ENCODE measurements at places on chromosomes 7 and 10. TPM values are rescaled to one million over a fixed set of nuclear protein-coding genes. Genes with fewer than 3 reads are reported as not detected.

Gene SMKR1
- total RNA-seq: 2.5 TPM

Gene LIPJ
- total RNA-seq: not detected

Gene BTBD16
- total RNA-seq: not detected

Gene C10orf105
- 0.12 TPM for total RNA-seq

Gene RHOBTB1
- 15.8 TPM for total RNA-seq

Gene ZNF273
- 15.9 TPM for total RNA-seq

Gene MMD2
- not detected for total RNA-seq

Gene CYP3A5
- total RNA-seq: not detected

Gene UTF1
- total RNA-seq: not detected

Gene ZNF680
- 18.0 TPM for total RNA-seq

Gene AMZ1
- not detected for total RNA-seq

Gene TCERG1L
- total RNA-seq: 0.96 TPM

DNA sequence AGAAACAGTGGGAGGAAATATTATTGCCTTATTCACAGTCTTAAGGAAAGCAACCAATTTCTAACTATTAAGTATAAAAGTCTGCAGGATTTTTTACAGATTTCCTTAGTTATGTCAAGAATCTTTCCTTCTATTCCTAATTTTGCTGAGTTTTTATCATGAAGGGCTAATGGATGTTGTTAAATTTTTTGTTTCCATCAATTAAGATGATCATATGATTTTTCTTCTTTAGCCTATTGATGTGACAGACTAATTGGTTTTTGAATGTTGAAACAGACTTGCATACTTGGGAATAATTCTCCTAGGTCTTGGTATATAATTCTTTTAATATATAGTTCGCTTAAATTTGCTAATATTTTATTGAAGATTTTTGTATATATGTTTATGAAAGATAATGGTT lies 569.1 kb upstream of the KCND2 start:
- DNase-seq: no peak

DNA sequence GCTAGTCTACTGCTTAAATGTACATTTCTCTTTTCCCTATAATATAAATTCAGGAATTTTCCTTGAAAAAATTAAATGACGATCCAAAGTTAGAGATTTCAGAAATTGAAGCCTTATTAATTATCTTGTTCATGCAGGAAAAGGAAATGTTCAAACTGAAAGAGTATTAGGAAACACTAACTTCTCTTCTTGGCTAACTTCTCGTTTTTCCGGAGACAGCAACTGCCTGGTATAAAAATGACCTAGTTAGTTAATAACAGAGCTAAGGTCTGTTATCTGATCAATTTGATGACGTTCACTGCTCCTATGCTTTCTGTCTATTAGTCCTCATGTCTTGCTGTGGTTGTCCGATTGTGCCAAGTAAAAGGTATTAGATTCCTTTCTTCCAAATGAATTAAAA lies 212.5 kb downstream of the DGKB start:
- no peak for DNase-seq

GRCh38 chr7:121761399-121761798 lies 111.6 kb upstream of the PTPRZ1 start:
- DNase-seq: no peak

- no peak for DNase-seq
Measured at GRCh38 chr7:54833001-54833467, 74.0 kb upstream of the SEC61G start.

GRCh38 chr10:22740180-22740579 lies 25.8 kb upstream of the PIP4K2A start:
- no peak for DNase-seq

DNA sequence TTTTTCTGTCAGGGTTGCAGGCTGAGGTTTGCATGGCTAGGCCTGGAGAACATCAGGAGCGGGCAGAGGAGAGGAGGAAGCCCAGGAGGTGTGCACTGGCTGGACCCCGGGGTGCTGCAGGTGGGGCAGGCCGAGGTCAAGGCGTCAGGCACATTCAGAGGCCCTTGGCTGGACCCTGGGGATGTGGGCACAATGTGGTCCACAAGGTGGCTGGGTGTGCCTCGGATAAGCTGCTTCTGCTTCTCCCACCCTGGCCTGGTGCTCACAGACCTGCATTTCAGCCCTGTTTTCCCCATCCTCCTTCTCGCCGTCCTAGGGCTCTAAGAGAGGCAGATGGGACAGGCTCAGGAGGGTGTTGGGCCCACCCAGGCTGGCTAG lies 108.2 kb downstream of the ADCY1 start:
- DNase-seq: no peak

DNA sequence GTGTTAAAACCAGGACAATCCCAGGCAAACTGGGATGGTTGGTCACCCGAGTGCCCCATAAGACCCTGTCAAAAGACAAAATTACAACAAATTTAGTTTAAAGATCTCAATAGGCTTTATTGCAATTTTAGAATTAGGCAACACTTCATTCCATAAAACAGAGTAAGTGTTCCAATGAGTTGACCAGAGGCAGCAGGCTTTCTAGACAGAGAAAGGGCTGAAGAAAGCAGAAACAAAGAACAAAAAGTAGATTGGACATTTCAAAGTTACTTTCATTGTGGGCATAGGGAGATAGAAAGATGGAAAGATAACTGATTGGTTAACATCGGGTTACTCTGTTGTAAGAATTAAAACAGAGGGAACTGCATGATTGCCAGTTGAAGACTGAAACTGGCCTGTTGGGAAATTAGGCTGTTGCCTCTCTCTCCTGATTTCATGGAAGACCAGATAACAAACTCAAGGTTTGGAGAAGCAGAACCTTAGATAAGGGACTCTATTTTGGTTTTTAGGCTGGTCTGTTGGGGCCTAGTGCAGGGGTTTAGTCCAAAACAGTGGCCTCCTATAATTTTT lies 36.3 kb downstream of the ENTPD1 start:
- DNase-seq: no peak

- DNase-seq: no peak
Measured at GRCh38 chr10:58755677-58756076, 243.0 kb downstream of the BICC1 start.

- DNase-seq: no peak
Measured at GRCh38 chr10:129936923-129937300, 27.2 kb downstream of the EBF3 start.

- DNase-seq: peak; percentile 29
Measured at GRCh38 chr7:28533731-28534531, 121.6 kb downstream of the CREB5 start.

DNA sequence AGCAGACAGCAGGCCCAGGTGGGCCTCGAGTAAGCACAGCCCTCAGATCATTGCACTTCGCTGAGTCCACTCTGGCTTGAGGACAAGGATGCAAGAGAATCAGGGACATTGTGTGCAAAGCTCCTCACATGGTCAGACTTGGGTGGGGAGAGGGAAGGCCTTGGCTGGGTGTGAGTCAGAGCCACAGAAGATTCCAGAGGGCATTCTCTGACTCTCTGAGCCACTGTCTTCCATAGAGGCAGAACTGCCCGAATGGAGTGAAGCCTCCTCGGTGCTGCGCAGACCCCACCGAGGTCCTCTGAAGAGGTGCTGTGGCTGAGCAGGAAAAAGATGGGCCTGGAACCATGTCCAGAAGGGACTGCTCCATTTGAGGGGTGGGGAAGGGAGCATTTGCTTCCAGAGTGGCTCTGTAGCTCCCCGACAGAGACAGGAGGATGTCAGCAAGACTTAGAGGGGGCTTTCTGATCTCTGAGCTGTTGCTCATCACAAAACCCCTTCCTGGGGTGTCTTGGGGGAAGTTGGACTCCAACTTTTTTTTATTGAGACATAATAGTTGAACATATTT lies 120.8 kb downstream of the PTPN20 start:
- DNase-seq: no peak

DNA sequence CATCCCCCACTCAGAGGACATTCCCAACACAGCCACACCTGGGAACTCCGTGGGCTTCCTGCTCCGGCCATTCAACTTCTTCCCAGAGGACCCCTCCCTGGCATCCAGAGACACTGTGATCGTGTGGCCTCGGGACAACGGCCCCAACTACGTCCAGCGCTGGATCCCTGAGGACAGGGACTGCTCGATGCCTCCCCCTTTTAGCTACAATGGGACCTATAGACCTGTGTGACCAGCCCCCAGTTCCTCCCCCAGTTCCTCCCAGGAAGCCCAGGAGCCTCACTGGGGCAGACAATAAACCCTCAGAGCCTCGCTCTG lies 8.6 kb downstream of the AOC1 start:
- DNase-seq: no peak

DNA sequence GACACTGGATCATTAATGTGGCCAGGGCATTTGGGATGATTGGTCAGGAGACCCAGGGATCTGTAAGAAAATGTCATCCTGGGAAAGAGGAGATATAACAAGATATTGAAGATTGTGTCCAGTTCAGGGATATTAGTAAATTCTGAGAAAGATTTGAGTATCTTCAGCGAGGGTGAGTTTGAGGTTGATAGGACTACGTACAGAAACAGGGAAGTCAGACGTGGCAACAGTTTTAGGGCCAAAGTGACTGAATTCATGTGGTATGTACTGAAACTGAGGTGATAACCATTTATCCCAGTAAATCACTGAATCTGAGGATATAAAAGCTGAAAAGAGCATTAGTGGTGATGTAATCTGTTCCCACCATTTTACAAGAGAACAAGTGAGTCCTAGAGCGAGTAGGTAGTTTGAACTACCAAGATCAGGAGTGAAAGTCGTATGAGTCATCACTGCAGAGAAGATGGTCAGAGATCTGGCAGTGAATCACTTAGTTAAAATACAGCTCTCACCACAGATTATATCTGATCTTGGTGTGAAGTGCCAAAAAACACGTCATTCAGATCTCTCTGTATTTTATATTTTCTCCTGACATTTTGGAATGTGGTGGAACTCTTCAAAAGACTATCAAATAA lies 220.5 kb downstream of the CDK14 start:
- DNase-seq: no peak

DNA sequence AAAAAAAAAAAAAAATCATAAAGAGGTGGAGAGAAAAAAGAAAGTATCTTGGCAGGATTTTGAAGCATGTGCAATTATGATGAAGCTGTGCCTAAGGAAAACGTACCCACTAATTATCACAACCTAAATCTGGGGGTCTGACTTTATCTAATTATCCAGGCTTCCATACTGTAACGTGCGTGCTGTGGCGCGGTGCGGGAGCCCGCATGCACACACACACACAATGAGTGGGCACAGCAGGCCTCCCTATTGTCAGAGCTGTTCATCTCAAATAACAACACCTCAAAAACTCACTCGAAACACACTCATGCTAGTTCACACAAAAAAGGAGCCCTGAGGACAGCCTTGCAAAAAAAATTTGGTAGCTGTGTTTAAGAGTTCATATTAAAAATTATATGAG lies 31.9 kb downstream of the BEND7 start:
- DNase-seq: no peak

GRCh38 chr10:108848046-108848445 lies 1075.3 kb downstream of the XPNPEP1 start:
- no peak for DNase-seq

- DNase-seq: no peak
Measured at GRCh38 chr10:98224509-98224908, 43.5 kb downstream of the LOXL4 start.

GRCh38 chr7:118214051-118214832 lies 10.3 kb upstream of the ANKRD7 start:
- no peak for DNase-seq

DNA sequence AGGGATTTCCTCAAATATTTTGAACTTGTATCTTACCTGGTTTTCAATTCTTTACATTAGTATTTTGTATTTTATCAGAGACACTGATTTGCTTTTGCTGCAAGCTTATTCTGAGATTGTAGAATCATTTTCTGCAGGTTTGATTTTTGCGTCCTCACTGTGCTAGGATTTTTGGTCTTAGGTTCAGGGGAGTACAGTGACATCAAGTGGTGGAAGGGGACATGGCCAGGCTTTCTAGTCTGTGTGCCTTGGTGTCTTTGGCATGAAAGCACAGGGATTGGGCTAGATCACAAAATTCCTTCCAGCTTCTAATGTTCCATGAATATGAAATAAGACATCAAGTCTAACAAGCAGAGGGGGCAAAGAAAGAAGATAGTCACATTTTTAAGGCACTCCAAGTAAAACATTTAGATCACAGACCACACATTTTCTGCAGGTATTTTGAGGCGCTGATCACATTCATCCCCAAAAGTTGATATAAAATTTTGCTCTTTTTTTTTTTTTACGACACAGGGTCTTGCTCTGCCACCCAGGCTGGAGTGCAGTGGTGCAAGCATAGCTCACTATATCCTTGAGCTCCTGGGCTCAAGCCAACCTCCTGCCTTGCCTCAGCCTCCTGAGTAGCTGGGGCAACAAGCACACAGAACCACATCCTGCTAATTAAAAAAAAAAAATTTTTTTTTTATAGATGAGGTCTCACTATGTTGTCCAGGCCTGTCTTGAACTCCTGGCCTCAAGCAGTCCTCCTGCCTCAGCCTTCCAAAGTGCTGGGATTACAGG lies 124.4 kb downstream of the PON1 start:
- DNase-seq: peak; percentile 18

DNA sequence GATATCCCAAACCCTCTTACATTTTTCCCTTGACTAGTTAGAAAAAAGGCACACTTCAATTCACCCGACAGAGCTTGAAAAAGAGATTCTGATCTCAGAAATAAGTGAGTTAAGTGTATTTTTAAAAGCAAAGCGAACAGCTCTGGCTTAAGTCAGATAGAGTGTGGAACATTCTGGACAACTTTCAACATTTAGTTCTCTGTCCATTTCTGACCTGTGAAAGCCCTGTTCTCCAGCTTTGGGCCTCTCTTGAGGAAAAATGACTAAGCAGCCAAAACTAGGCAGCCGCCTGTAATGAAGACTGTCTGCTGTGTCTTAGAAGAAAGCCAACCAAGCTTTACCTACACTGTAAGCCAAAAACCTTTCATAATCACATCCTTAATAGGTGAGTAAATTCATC lies 50.5 kb downstream of the CDK6 start:
- no peak for DNase-seq

GRCh38 chr10:2081501-2081900 lies 344.2 kb upstream of the ADARB2 start:
- DNase-seq: no peak

DNA sequence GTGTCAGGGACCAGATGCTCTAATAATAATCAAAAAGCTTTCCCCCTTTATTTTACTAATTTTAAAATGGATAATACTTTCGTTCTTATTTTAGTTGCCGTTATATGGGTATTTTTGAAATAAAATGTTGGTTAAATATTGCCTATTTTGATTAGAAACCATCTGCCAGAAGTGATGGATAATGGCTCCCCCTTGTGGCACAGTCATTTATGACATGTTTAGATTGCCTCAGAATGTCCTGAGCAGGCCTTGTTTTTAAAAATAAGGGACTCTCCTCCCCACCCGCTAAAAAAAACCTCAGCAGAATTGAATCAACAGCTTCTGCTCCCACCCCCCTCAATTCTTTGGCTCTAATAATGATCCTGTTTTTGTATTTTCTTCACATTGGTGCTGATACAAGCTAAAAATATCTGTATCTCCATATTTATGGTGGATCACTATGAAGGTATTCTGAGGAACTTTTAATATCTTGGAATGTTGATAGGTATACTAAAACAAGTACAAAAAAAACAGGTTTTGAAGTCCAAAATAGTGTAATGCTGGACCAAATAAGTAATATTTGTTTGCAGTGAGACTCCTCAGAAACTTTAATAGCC lies 38.8 kb downstream of the TMEM60 start:
- peak; percentile 76 for DNase-seq

- no peak for DNase-seq
Measured at GRCh38 chr10:78804411-78805032, 264.2 kb upstream of the ZMIZ1 start.

- no peak for DNase-seq
Measured at GRCh38 chr10:70328967-70329366, 45.2 kb upstream of the NPFFR1 start.

- no peak for DNase-seq
Measured at GRCh38 chr10:88106366-88106765, 242.9 kb downstream of the PTEN start.

GRCh38 chr7:131105294-131105798 lies 222.3 kb upstream of the MKLN1 start:
- no peak for DNase-seq
